ENCODE measurements at places on chromosomes 3 and 15.

- H3K27me3 ChIP-seq = no peaks in the 10 kb centered on the region
- peaks cover 60% of the 10 kb centered on the region for H3K4me1 ChIP-seq
- peak overlapping the region; percentile 11 for H3K27ac ChIP-seq
- no peak overlapping the region for H3K4me3 ChIP-seq
Observed at GRCh38 chr15:42595626-42596240, 20.3 kb downstream of the STARD9 start.

DNA sequence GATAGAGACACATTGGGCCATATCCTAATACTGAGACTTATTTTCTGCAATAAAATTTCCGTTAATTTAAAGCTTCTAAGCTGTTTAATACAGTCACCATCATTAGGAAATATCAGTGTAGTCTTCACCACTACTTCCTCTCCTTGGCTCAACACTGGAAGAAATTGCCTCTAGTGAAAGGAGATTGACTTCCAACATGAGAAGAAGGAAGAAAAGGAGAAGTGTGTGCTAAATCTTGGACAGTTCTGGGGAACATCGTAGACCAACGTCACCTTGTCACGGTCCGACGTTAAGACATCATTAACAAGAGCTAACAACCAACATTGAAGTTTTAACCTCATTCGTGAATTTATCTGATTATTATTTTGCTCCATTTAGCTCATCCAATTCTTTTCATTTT, 987.0 kb upstream of the CFAP20DC start:
- H3K4me3 ChIP-seq = no peak overlapping the region
- no peak overlapping the region for H3K27ac ChIP-seq
- H3K27me3 ChIP-seq = no peaks in the 10 kb centered on the region
- H3K36me3 ChIP-seq = no peaks in the 10 kb centered on the region

DNA sequence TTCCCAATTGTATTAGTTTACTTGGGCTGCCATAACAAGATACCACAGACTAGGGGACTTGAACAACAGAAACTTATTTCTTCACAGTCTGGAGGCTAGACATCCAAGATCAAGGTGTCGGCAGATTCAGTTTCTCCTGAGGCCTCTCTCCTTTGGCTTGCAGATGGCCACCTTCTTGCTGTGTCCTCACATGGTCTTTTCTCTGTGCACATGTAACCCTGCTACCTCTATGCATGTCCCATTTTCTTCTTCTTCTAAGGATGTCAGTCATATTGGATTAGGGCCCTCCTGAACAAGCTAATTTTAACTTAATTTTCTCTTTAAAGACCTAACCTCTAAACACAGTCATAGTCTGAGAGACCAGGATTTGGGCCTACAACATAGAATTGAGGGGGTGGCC, 336.7 kb upstream of the WNT5A start:
- H3K27ac ChIP-seq = no peak overlapping the region
- H3K4me1 ChIP-seq = no peaks in the 10 kb centered on the region
- no peak for DNase-seq
- no peak overlapping the region for H3K4me3 ChIP-seq

GRCh38 chr15:100544338-100544841, 15.6 kb upstream of the CERS3 start:
- H3K27me3 ChIP-seq = peaks cover 18% of the 10 kb centered on the region
- no peak overlapping the region for H3K4me3 ChIP-seq
- H3K36me3 ChIP-seq = no peaks in the 10 kb centered on the region
- H3K4me1 ChIP-seq = no peaks in the 10 kb centered on the region

DNA sequence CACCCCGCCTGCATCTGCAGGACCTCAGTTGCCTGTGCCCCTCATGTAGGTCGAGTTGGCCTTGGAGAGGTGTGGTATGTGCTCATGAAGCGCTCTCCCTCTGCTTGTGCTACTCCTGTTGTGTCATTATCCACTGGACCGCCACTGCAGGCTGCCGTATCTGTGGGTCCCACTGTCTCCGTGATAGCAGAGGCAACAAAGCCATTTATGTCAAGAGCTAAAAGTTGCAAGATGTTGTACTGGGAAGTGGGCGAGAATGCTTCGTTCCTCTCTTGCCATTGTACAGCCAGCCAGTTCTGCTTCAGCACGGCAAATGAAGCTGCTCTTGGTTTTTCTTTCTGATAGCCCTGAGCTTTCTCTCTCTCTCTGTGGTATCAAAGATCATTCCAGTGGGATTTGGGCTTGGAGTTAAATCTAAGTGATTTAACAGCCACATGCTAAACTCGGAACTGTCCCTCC, 89.0 kb downstream of the TMEM212 start:
- H3K27ac ChIP-seq = peak overlapping the region; percentile 50
- H3K27me3 ChIP-seq = no peaks in the 10 kb centered on the region
- no peaks in the 10 kb centered on the region for H3K4me1 ChIP-seq
- no peaks in the 10 kb centered on the region for H3K36me3 ChIP-seq

DNA sequence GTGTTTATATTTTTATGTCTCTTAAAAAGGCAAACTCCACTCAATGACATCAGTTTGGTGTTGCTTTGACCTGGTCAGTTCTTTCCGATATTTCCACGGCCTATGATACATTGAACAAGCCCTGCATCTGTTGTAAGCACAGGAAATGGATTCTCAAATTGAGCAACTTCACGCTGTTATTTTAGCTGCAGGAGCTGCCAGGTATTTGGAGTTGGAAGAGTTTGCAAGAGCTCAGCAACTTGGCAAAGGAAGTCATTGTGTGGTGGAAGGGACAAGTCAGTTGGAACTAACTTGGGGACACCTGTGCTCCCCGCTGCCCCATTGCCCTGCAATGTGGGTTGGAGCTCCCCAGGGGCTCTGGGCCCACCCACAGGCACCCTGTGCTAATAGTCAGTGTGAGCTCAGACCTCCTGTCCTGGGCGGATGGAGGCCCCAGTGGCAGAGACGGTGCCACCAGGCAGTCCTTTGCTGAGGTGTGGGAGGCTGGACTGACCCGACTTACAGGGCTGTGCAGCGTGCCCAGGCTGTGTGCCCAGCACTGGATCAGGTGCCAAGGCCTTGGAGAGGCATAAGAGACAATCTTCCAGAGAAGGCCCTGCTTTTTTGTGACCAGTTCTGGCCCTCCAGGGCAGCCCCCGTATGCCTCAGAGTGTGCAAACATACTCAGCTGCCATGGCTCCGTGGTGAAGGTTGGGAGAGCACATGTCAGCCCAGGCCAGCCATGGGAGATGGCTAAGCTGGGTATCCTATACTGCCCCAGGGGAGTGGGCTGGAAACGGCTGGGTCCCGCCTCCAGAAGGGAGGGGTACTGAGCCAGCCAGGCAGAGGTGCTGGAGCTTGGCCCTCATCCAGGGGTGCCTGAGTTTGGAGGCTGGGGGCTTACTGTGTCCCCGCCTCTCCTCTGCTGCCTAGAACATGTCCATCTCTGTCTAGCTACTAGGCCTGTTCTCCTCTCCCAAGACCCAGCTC, 43.5 kb downstream of the KY start:
- no peak overlapping the region for H3K4me3 ChIP-seq
- peaks cover 6% of the 10 kb centered on the region for H3K4me1 ChIP-seq

All from heart left ventricle (tissue), 16 donors.